Stimulated activated CD8-positive, alpha-beta memory T cell treated with anti-CD3 and anti-CD28 coated beads, Interleukin-2, amount 100 ng/mL, for 1 hour (primary cell): ENCODE measurements at places on chromosomes 4 and X.

DNA sequence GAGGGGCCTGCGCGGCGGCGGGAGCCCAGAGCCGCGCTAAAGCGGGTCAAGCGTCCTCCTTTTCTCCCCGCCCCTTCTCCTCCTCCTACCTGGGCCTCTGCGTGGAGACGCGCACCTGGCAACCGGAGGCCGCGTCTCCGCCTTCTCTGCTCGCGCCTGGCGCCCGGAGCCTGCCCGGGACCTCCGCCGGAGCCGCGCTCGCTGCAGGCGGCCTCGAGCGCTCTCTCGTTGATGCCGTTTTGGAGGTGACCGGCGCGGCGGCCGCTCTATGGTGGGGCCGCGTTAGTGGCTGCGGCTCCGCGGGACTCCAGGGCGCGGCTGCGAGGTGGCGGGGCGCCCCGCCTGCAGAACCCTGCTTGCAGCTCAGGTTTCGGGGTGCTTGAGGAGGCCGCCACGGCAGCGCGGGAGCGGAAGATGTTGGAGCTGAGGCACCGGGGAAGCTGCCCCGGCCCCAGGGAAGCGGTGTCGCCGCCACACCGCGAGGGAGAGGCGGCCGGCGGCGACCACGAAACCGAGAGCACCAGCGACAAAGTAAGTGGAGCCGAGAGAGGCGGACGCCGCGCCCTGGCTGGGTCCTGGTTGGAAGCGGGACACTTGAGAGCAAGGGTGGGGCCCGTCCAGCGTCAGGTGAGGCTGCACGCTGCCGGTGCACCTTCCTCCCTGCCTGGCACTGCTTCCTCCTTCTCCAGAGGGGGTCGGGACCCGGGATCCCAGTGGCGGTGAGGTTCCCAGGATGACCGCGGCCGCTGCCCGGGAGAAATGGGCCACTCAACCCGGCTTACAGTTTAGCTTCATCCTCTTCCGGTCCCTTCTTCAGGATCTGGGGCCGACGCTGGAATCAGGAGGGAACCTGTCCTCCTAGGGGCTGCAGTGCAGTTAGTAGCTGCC is at the start of gene CDS1:
Gene CDS1 (plus strand): TSS at position 140 of the 888 bp plus-strand sequence. CDS start 275 bp downstream, at position 415.
- DNase-seq, result no peak

GRCh38 chr4:115215935-115216334 is 102.5 kb upstream of the NDST4 start:
- no peak for DNase-seq

DNA sequence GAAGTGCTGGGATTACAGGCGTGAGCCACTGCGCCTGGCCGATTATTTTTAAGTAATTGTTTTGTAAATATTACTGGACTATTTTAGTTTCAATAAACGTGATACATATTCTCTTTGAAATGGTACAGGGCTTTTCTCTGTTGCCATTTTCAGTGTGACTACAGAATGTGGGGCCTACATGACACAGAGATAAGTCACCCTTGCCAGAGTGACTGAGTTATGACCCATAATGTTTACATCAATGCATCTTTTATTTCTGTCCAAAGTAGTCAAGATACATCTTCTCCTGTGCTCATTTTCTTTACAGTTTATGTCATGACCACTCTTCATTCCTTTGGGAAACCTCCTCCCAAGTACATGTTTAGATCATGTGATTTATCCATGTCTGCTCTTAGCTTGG is 88.3 kb upstream of the GC start:
- no peak for DNase-seq

DNA sequence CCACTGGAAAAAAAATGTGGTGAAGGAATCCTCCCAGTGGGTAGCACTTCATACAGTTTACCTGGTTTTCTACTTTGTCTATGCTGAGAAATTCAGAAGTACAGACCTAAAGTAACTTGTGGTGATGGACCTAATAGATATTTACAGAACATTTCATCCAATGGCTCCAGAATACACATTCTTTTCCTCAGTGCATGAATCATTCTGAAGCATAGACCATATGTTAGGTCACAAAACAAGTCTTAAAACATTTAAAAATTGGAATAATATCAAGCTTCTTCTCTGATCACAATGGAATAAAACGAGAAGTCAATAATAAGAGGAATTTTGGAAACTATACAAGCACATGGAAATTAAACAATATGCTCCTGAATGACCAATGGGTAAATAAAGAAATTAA is 450.1 kb upstream of the INTU start:
- no peak for DNase-seq

DNA sequence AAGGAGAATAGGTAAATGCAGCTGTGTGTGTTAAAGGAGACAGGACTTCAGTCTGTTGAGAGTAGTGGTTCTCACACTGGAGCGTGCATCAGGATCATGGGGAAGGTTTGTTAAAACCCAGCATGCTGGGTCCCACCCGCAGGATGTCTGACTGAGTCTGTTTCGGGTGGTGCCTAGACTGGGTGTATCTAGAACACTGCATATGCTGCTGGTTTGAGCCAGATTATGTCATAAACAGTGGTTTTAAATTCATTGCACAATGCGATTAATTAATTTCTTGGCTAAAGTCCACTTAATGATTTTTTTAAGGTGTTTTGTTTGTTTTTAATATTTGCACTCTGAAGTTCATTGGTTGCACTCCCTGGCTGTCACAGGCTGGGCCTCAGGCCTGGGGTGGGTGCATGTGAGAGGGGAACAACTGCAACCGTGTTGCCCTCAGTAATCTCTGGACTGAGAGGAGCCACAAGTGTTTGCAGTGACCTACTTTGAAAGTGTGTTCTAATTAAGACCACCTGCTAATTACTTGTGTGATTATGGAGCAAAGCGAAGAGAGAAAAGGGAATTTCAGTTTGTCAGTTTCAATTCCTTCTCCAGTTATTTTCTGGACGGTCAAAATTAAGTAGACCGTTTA is 8.3 kb downstream of the HCCS start:
- DNase-seq, result no peak

DNA sequence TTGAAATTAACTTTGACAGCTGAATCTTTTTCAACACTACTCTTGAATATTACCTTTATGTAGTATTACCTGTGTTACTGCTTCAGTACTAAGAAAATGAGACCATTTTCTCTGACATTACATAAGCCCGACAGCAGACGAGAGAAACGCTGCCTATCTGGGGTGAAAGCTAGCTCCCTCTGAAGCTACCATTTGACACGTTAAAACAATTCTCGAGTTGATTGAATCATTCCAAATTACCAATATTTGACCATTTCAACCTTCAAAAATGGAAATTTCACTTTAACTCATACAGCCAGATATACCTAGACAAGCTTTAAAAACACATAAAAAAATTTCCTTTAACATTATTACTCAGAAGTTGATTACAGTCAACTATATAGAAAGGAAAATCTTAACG is 836 bp downstream of the GPM6A start:
- DNase-seq, result no peak

DNA sequence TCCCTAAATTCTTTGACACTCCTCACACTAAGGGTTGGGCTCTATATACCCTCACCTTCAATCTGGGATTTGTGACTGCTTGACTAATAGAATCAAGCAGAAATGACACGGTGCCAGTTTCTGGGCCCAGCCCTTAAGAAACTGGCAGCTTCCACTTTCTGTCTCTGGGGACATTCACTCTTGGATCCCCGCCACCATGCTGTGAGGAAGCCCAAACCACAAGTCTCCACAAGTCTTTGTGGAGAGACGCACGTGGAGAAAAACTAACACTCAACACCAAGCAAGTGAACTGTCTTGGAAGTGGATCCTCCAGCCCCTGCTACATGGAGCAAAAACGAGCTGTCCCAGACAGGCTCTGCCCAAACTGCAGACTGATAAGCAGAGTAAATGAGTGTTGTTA is 1.1 kb upstream of the EDNRA start:
- no peak for DNase-seq

- DNase-seq, result no peak
These were observed 201.8 kb upstream of the LNX1 start for GRCh38 chr4:53793096-53793495.

GRCh38 chrX:145484740-145485139 is 237.4 kb downstream of the SPANXN1 start:
- DNase-seq, result no peak

- DNase-seq, result no peak
These were observed 252.9 kb upstream of the GRID2 start for GRCh38 chr4:92050875-92051274.

GRCh38 chr4:107721436-107722100 is 1.5 kb upstream of the PAPSS1 start:
- DNase-seq, result peak; percentile 30

DNA sequence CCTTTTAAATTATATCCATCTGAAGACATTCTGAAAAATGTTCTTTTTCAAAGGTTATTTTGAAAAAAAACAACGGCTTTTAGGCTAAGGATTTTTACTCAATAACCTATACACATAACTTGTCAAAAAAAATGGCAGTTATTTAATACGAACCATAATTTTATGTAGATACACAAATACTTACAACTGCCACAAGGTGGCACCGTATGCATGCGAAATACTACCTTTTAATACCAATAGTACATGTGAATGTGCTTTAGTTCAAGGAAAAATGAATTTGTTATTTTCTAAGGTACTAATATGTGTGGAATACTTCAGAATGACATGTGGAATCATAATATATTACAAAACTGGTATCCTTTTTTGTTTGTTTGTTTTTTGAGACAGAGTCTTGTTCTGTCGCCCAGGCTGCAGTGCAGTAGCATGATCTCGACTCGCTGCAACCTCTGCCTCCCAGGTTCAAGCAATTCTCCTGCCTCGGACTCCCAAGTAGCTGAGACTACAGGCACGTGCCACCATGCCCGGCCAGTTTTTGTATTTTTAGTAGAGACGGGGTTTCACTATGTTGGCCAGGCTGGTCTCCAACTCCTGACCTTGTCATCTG is 4.6 kb upstream of the MAD2L1 start:
- DNase-seq, result no peak

DNA sequence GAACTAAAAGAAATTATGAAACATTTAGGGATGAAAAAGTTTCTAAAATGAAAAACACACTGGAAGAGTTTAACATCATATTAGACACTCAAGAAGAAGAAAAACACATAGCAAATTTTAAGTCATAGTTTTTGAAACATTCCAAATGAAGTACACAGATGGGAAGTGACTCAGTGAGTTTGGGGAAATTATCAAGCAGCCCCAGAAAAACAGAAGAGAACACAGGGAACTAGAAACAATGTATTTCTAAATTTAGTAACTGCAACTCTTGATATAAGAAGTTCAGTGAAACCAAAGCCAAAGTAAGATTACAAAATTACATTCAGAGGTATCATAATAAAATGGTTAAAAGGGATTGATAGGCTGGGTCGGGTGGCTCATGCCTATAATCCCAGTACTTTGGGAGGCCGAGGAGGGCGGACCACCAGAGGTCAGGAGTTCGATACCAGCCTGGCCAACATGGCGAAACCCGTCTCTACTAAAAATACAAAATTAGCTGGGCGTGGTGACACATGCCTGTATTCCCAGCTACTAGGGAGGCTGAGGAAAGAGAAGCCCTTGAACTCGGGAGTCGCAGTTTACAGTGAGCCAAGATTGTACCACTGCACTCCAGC is 461.2 kb downstream of the KCTD8 start:
- DNase-seq, result no peak

DNA sequence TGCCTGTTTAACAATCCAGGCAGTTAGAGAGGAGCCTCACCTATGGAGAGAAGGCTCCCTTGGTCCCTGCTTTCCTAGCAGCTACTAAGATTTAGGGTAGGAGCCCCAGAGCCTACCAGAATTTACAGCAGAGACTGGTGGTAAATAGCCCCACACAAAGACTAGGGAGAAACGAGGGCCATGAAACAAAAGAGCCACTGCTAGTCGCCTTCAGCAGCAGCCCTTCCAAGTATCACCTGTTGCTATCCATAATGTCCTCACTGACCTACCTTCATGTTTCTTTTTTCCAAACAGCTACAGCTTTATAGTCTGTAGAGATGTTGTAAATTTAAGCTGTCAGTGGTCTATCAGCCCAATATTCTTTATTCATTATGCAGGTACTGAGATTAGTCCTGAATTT is 25.3 kb downstream of the ARHGEF6 start:
- no peak for DNase-seq

- no peak for DNase-seq
These were observed 61.9 kb downstream of the ARHGAP10 start for GRCh38 chr4:147793569-147794313.

- DNase-seq, result no peak
These were observed 75.2 kb downstream of the LUZP4 start for GRCh38 chrX:115364670-115365069.

GRCh38 chr4:18676526-18676915 is 655.0 kb upstream of the LCORL start:
- no peak for DNase-seq

DNA sequence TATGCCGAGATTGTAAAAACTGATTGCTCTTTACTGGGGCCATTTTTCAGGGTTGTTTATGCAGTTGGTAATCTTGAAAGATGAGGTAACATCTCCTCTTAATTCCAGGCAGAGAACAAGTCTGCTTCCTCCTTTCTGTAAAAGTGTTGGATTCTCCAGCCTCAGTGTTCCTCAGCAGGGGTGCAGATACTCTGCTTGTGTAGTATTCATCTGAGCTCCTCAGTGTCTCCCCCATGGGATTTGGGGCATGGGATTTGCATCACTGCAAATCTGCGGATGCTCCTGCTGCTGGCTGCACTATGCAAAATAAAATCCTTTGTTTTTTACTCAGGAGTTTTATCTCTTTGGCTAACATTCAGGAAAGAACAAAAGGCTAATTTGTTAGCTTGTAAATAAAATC is 104.9 kb upstream of the ATP8A1 start:
- no peak for DNase-seq

- DNase-seq, result no peak
These were observed 856.4 kb upstream of the INTU start for GRCh38 chr4:126776361-126776760.

DNA sequence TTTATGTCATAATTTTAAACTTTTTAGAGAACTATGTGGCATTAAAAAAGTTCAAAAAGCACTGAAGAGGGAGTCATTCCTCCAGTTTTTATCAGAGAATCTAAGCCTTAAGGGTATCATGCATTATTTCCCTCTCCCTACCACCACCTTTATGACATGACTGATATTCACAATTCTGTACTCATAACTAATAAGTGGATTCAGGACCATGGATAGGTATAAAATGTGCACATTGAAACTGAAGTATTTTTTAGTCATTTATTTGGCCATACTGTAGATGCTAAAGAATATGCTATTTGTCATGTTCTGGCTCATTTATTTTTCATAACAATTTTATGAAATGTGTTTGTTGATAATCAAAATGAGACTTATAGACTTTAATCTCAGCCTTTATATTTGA is 897.5 kb upstream of the AGA start:
- DNase-seq, result no peak

DNA sequence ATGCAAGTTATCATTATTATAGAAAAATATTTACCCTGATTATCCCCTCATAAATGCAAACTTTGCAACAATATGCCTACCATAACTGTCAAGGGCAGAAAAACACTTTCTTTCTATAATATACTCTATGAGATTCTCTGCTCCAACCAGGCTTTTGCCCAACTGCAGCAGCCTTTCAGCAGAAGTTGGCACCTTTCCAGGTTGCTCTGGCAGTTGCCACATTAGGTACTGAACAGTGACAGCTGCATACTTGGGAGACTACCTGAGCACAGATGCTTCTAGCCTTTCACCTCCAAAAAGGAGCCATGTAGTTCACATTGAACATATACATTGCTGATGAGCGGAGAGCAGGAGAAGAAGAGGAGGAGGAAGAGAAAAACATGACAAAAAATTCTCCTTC is 69.5 kb upstream of the BRWD3 start:
- no peak for DNase-seq

GRCh38 chrX:12956704-12957534 is 18.0 kb upstream of the TMSB4X start:
- DNase-seq, result no peak

GRCh38 chrX:110003167-110004156 is 548 bp downstream of the TMEM164 start:
- DNase-seq, result no peak
